ENCODE measurements at places on chromosomes 13 and 19. TPM values are rescaled to one million over a fixed set of nuclear protein-coding genes. Genes with fewer than 3 reads are reported as not detected.

ZNF229 gene
- total RNA-seq: 5.8 TPM

LIN7B gene
- total RNA-seq: 1.4 TPM

REXO1 gene
- 3.7 TPM for total RNA-seq

COL5A3 gene
- 0.13 TPM for total RNA-seq

RASL11A gene
- total RNA-seq: 1.2 TPM

CEACAM8 gene
- total RNA-seq: not detected

OR7C1 gene
- total RNA-seq: not detected

PTGER1 gene
- total RNA-seq: 0.25 TPM

C13orf42 gene
- not detected for total RNA-seq

ZNF90 gene
- total RNA-seq: 0.63 TPM
